Germinal center (tissue), 1 donor: ENCODE measurements at places on chromosomes 12 and 14.

GRCh38 chr14:94768521-94769390, 1.2 kb downstream of the GSC start:
- DNase-seq, result no peak

- DNase-seq, result no peak
These were observed 40.9 kb downstream of the DAD1 start for GRCh38 chr14:22547948-22548750.

GRCh38 chr12:7060353-7060954, at the start of gene C1S:
Gene C1S (plus strand): TSS chr12:7060718. CDS start chr12:7061913, 1,195 bp downstream.
- DNase-seq, result no peak

GRCh38 chr12:100186071-100186470, 14.5 kb upstream of the ACTR6 start:
- DNase-seq, result no peak

- no peak for DNase-seq
These were observed 31.7 kb upstream of the TUBA1C start for GRCh38 chr12:49232940-49233841.

- no peak for DNase-seq
These were observed 335.2 kb downstream of the DPF3 start for GRCh38 chr14:72558721-72559120.

GRCh38 chr14:68362846-68363245, 430.0 kb downstream of the ZFP36L1 start:
- DNase-seq, result peak; percentile 40

DNA sequence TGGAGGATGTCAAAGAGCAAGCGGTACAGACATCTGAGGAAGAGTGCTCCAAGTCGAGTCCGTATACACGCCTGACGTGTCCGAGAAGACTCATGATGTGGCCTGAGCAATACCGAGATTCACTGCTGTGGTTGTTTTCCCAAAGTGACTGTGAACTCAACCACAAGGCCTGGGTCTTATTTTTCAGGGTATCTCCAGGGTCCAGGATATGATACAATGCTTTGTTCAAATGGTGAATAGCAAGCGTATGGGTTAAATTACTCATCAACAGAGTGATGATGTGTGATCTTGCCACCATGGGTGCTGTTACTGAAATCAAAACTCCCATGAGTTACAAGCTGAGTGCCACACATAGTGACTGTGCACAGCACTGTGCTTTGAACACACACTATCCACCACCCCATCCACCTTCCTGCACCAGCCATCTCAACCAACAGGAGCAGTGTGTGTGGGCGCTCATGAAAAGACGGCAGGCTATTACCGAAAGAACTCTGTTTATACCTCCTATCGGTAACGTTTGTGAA, 109.6 kb downstream of the BCAT1 start:
- DNase-seq, result no peak

- no peak for DNase-seq
These were observed 20.3 kb downstream of the MTA1 start for GRCh38 chr14:105439710-105440553.

DNA sequence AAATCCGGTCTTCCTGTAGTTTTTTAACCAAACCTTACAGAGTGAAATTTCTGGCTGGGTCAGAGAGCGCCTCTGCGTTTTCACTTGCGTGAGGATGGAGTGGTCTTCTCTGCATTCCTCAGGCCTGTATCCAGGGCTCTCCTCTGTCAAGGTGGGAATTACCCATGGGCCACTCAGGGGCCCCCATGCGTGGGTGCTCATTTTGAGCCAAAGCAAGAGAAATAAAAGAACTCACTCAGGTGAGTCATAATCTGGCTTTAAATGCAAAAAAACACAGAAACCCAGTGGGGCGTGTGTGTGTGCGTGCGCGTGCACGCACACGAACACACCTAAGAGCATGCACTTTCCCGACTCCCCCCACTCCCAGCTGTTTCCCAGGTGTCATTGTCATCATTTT, 104.0 kb upstream of the PWP1 start:
- DNase-seq, result no peak

- no peak for DNase-seq
These were observed 143.4 kb downstream of the BTG1 start for GRCh38 chr12:92002195-92002649.

- no peak for DNase-seq
These were observed 956 bp upstream of the PTHLH start for GRCh38 chr12:27973487-27973890.

DNA sequence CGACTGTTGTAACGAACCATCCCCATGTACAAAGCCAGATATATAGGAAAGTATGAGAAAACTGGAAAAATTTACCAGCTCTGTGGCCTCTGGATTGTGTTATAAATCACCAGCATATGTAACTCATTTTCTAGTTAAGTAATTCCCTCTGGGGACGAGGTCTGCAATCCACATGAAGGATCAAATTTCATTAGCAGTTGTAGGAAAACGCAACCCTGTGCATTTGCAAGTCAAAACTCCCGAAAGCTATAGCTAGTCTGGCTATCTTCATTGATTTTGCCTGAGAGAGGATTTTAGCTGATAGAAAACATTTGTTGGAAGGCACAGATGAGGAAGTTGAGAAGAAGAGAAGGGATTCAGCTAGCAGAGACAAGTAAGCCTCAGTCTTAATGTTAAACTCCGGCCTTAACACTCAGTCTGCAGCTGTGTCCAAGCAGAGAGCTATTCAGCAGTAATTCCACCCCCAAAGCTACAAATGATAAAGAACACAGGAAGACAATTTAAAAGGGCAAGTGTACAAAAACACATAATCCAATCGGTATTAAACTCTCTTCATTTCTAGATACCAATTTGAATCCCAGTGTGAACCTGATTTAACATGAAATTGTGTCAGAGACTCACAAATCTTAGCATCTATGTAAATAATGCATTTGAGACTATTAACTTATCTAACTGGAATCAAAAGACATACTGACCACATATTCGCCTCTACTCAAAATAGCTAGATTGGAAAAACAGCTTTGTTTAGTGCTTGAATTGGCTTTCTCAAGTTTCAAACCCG, 54.2 kb upstream of the CERS5 start:
- no peak for DNase-seq

GRCh38 chr12:92551853-92552397, 150.9 kb upstream of the PLEKHG7 start:
- no peak for DNase-seq

DNA sequence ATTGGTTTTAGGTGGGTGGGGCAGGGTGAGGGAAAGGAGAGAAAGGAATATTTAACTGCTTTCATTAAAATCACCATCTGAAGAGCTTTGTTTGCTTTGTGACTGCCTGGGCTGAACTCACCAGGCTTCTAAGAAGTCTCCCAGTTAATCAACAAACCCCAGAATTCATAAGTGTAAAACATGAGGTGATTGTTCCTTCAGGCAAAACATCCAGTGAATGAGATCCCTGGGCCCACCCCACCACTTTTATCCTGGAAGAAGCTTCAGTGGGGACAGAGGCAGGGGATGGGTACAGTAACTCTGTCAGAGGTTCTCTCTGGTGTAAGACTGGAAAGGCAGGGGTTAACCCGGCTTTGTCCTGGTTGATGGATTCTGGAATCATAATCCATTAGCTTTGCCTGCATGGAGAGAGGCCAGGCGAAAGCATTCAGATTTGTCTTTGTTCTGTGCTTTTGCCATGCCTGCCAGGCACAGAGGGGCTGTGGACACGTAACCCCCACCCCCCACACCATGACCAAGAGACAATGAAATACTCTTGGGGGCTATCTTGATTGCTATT, 16.7 kb downstream of the PDE1B start:
- no peak for DNase-seq

DNA sequence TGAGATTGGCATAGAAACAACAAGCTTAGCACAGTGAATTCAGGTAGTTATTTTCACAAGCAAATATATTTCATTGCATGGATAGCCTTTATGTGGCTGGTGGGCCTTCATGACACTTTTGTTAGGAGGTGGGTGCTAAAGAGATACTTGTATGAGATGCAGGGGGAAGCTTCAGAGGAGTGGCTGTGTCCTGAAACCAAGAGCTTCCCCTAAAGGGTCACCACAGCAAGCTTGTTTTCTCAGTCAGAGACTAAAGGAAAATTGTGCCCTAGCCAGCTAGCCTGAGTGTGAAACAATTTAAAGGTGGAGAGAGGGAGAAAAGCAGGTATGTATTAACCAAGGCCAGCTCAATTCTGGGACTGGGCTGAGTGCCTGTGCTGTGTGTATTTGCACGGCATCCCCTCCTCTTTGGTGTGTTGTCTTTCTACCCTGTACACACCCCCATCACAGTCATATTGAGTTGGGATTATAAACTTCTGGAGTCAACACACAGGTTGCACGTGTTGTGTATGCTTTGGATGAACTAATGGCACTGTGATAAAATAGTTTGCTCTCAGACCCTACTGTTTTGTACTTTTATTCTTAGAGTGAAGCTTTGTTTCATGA, 79.2 kb downstream of the RASSF8 start:
- DNase-seq, result no peak

DNA sequence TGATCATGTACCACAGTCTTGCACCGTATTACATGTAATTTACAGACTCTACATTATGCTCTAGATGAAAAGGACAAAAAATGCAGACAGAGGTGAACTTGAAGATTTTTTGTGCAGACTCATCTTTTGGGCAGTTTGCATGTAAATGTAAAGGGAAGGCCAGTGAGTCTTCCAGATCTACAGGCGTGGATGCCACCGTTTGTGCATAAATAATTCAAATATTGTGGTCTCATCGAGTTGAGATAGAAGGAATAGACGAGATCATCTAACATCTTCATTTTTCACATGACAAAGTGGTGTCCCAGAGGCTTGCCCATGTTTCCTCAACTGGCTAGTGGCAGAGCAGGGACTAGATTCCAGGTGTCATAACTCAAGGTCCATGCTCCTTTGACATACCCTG, 125.2 kb downstream of the ALX1 start:
- no peak for DNase-seq

- no peak for DNase-seq
These were observed 190.4 kb downstream of the NUAK1 start for GRCh38 chr12:105948331-105948730.

DNA sequence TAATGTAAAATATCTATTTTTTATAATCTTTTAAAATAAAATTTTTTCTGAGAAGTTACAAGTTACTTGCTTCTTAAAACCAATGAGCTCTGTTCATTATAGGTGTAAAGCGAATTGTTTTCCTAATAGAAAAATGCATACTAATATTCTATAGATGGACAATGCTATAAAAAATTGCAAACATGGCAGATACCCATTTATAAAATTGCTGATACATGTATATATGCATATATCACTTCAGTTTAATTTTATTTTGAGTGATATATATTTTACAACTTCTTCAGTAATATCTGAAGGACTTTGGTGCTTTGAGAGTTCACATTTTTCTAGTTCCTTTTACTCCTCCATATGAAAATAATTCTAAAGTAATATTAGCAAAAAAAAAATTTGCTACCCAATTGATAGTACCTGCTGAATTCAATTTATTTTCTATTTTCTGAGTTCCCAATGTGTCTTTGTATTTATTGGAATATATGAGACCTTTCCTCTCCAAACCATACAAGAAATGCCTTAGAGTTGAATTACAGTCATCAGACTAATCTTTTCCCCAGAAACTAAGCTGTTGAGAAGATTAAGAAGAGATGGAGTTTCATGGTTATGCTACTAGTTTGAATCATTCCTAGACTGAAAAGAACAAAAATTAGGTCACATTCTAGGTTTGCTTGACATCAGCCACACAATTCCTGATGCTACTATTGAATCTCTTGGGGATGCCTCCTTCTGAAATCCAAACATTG, 1937.5 kb upstream of the SEL1L start:
- no peak for DNase-seq

DNA sequence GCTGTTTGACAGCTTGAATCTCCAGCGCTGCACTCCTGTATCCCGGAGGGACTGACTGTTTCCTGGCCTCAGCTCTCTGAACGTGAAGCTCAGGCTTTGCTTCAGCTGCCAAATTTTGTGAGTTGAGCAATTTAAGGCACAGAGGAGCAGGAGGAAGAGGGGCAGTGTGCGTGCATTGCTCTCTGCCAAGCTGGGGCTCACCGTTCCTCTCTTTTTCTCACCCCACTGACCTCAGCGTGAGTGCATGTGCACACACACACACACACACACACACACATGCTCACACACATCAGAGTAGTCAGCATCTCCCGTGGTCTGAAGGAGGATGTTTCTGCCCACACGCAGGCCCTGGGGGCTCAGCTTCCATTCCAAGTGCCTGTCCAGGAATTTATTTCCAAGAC, 27.8 kb upstream of the BDKRB2 start:
- DNase-seq, result no peak

DNA sequence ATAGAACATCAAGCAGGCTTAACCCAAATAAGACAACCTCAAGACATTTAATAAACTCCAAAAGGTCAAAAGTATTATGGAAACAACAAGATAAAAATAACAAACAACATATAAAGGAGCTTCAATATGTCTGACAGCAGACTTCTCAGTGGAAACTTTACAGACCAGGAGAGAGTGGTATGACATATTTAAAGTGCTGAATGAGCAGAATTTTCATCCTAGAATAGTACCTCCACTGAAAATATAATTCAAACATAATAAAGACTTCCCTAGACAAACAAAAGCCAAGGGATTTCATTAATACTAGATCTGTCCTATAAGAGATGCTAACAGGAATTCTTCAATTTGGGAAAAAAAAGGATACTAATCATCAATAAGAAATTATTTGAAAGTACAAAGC, 1005.0 kb downstream of the TMTC2 start:
- DNase-seq, result no peak

- no peak for DNase-seq
These were observed 7.5 kb downstream of the NUBPL start for GRCh38 chr14:31568671-31569070.

DNA sequence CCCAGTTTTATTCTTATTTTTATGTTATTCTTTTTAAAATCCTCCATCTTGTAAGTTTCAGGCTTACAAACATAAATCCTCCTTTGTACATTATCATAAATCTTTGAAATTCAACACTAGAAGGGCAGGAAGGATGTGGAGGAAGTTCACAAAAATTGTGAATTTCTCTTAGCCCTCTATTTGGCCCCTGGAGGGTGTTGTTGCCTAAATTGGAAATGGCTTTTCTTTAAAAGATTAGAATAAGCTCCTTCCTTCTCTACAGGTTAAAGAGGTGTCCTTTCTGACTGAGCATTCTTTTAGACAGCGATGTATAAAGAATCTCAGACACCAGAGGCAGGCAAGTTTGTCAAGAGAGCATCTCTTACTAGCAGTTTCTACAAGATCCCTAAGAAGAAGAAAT, 391.7 kb upstream of the OR4E1 start:
- no peak for DNase-seq

DNA sequence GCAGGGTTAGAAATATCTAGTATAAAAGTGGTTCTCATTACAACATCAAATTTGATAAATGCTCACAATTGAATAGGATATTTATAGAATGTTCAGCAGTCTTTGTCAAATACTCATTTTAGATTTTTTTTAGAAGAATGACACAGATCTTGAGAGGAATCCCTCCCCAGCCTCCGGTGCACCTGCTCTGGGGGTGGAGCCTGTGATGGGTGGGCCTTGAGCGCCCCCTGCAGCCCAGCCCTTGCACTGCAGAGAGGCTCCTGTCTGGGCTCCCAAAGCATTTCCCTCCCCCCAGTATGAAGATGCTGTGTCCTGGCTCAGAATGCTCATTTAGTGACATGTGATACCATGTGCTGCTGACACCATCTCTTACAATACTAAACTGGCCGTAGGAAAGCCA, 792.3 kb downstream of the TMEM121 start:
- peak; percentile 74 for DNase-seq

- no peak for DNase-seq
These were observed 45.8 kb downstream of the DRAM1 start for GRCh38 chr12:101923045-101923718.

GRCh38 chr14:92473261-92473968, 40.2 kb upstream of the RIN3 start:
- DNase-seq, result no peak

- DNase-seq, result no peak
These were observed 125.3 kb downstream of the WIF1 start for GRCh38 chr12:64995816-64996215.

- DNase-seq, result no peak
These were observed 86.7 kb downstream of the NCOR2 start for GRCh38 chr12:124480469-124481256.
